Natural killer cell treated with Interleukin-12 subunit alpha and Interleukin-12 subunit beta and Interleukin-15 and Interleukin-18, amount 100 ng/mL, for 72 hours (primary cell): ENCODE measurements at places on chromosomes 11 and 22. TPM values are rescaled to one million over a fixed set of nuclear protein-coding genes. Genes with fewer than 3 reads are reported as not detected.

Gene OR51E2
- total RNA-seq: not detected

GRCh38 chr11:74743640-74744039, 5.0 kb upstream of the RNF169 start:
- DNase-seq: no peak

Gene SLC37A2
- 0.36 TPM for total RNA-seq

DNA sequence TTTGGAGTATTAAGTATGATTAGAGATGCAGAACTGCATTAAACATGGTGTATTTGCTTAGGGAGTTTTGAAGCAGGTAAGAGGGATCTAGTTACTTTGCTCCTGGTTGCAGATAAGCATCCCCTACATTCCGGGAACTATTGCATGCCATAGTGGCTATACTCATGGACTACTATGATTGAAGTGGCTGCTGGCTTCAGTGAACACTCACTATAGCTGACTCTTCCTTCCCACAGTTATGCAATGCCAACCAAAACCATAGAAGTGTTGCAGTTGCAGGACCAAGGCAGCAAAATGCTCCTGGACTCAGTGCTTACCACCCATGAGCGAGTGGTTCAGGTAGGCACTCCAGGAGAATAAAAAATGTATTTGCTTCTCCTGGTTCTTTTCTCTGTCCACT, 17.0 kb downstream of the COA4 start:
- no peak for DNase-seq

- no peak for DNase-seq
Measured at GRCh38 chr22:46053563-46054090, 76.7 kb upstream of the WNT7B start.
